Stimulated activated CD4-positive, alpha-beta T cell treated with anti-CD3 and anti-CD28 coated beads, Interleukin-2, amount 100 ng/mL, for 24 hours (primary cell): ENCODE measurements at places on chromosomes 1 and 21.

DNA sequence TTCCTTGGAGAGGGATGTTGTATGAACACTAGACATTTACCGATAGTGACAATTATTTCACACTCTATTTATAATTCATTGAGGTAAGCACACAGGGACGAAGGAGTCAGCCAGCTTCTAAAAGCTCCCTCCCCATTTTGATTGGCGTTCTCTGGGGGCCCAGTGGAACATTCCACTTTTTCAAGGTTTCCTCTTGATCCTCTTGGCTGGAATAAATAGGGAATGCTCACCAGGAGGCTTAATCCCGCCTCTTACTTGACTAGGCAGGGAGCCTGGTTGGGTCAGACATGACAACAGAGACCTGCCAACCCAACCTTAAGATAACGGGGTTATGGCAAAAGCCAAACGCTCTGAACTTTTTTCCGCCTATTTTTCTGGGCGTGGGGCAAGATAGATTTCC, 974 bp downstream of the ACTN2 start:
- DNase-seq: no peak

DNA sequence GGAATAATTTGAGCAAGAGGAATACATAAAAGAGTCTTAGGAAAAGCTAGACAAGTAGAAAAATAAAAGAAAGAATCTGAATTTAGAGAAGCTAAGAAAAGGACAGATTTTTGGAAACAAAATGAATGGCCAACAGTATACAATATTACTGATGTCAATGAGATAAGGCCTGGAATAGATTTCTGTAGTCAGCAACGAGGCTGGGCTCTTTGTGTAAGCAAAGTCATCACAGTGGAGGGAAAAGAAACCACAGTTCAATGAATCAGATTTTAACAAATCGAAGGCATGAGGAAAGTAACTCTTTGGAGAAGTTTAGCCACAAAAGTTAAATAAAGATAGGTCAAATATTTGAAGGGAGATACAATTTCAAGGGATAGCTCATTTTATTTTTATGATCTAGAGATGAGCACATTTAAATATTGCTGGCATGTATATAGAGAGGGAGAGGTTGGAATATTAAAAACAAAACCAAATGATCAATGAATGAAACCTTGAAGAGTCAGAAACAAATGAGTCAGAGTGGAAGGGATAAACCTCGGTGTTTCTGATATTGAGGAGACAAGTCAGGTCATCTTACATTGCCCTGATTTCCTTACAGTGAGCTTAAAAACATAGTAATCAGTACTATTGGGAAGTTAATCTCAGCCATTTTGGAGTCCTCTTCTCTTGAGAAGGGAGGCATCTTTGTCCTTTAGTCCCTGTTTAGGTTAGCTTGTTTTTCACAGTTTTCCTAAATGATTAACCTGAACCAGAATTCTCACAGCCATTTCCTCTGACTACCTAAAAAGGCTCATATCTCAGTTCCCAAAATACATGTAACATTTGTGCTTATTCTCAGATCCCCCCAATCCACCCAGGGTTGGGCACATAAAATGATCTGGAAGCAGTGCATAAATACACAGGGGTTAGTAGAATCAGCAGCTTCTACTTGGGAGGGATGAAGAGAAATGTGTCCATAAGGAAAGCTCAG, 620.0 kb upstream of the B3GALT2 start:
- no peak for DNase-seq

DNA sequence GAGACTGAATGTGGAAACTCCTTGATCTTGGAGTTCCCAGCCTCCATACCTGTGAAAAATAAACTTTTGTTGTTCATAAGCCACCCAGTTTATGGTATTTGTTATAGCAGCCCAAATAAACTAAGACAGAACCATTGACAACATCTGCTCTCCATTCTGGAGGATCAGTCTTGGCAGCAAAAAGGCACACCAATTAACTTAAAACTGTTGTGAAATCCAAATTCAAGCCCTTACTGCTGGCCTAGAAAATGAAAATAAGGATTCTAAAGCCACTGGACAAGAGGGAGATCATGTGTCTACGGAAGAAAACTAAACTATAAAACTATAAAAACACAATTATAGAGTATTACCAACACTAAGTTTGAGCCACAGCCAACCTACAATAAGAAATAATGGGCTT, 172.1 kb upstream of the RNPC3 start:
- DNase-seq: no peak

DNA sequence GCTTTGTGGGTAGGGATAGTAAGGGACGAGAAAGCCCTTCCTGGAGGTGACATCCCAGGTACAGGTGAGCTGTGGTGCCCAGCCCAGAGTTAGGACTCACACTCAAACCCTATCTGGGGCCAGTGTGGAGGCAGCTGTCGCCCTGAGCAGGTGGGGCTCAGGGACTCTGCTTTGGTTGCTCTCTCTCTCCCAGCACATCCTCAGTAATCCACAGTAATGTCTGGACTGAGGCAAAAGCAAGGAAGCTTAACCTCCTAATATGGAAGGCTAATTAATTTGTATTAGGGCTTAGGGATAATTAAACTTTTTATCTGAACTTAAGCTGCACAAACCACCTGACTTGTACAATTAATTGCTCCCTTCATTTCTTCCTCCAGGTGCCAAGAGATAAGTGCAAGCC, 38.2 kb downstream of the DDX20 start:
- no peak for DNase-seq

DNA sequence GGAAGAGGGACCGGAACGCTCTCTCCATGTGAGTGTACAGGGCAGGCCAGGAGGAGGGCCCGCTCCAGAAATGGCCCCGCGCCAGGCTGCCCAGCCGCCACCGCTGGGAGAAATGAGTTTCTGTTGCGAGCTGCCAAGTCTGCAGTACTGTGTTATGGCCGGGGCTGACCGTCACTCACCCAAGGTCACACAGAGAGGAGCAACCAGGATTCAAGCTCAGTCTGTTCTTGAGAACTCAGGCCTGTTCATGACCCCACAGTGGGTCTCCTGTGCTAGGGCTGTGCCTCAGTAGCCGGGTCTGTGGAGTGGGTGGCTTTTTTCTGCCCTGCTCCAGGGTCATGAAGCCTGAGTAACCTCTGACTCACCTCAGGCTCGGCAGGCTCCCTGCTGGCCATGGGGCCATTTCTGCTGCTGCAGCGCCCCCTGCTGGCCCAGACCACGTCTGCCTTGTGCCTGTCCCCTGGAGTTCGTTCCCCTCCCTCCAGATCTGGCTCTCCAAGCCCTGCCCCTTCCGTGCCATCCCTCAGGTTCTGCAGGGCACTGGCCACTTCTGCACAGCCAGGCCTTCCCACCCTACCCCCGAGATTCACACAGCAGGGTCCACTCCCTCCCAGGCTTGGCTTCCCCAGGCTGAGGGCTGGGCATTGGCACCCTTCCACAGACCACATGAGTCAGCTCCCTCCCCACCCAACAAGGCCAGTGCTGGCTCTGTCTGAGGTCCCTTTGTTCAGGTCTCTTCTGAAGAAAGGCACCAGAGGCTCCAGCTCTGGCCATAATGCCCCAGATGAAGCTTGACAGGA, 51.8 kb downstream of the EDN2 start:
- DNase-seq: peak; percentile 78

DNA sequence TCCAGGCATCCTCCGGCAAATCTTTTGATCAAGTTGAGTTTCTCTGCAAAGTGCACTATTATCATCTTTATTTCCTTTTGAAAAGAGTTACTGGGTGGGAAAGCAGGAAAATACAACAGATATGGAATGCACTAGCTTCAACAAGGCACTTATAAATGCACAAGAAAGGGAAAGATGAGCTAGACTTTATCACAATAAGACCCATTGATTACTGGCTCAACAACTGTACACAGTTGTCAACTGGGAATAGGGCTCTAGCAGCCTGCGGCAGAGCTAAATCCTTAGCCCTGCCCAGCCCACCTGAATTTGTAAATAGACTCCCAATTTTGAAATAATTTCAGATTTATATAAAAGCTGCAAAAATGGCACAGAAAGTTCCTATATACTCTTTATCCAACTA, 111.4 kb downstream of the CSMD2 start:
- no peak for DNase-seq

DNA sequence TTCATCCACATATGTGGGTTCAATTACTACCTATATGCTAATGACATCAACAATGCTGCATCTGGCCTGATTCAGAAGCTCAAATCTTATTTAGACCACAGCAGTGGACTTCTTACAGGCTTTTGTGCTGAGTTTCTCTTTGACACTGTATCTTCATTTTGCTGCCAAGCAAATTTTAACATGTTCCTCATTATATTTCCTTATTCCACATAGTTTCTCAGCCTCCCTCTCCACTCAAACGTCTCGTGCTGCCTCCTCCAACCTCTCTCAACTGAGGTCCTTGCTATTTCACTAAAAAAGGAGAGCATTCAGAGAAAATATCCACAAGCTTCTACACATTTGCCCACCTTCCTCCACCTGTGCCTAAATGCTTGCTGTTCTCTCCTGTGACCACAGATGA, 6.5 kb downstream of the TDRKH start:
- DNase-seq: no peak

- DNase-seq: no peak
These were observed 52.7 kb downstream of the VWA5B1 start for GRCh38 chr1:20343149-20343937.

GRCh38 chr1:165114022-165114888, 242.3 kb downstream of the LMX1A start:
- no peak for DNase-seq

DNA sequence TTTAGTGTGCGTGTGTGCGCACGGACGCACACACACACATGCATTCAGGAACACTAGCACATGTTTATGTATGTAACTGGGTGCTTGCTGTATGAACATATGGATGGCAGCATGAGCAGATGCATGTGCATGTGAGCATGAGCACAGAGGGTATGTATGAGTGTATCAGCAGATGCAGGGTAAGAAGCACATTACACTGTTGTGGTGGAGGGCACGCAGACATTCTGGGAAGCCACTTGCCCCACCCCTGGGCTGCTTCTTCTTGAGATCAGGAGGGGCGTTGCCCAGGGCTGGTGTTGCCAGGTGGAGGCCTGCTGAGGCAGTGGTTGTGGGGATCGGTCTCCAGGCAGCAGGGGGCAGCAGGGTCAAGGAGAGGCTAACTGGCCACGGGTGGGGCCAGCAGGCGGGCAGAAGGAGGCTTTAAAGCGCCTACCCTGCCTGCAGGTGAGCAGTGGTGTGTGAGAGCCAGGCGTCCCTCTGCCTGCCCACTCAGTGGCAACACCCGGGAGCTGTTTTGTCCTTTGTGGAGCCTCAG, 3.9 kb upstream of the P3R3URF start:
- no peak for DNase-seq

- DNase-seq: no peak
These were observed 18.3 kb downstream of the ZBED6 start for GRCh38 chr1:203813581-203814341.

GRCh38 chr21:15735409-15735808, 5.6 kb downstream of the USP25 start:
- no peak for DNase-seq

DNA sequence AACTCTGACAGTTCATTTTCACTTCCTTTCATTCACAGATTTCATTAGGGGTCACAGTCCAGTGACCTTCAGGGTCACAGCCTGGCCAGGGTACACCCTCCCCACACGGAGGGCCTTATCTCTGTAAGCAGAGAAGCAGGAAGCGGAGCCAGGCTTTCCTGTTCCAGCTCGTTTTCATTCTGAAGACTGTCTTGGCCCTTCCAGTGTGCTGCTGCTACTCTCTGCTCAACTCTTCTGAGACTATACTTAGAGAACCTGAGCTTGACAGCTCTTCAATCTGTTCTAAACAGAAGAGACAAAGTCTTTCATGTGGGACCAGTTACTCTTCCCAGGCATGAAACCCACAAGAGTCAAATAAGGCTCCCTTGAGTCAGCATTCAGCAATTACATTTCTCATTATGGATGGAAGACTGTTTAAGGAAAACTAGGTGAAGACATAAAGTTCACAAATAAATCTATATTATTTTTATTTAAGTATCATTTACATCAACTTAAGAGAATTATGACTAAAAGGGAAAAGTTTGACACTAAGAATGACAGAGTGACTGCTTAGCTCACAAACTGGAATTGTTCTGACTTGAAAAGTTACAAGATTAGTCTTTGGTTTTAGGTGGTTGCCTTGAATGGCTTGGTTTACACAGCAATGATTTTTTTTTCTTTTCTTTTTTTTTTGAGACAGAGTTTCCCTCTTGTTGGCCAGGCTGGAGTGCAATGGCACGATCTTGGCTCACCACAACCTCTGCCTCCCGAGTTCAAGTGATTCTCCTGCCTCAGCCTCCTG, 4.8 kb upstream of the TDRD10 start:
- no peak for DNase-seq

GRCh38 chr21:17900281-17900989, 81.3 kb upstream of the C21orf91 start:
- no peak for DNase-seq

GRCh38 chr1:87220993-87221392, 107.7 kb upstream of the LMO4 start:
- DNase-seq: no peak

DNA sequence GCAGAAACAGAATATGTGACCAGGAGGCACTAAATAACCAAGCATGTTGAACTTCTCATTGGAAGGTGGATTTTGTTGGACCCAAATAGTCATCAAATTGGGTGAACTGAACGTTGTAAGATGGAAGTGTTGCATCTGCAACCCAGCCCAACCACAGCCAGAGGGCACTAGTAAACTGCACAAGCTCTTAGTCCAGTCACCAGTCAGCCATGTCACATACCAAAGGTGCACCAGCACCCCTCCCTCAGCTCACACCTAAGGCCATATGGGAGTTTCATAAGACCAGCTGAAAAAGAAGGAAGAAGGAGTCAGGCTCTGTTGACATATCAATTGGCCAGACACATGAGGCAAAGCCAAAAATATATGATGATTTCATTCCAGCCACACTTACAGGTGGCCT, 481.7 kb upstream of the NR5A2 start:
- DNase-seq: no peak

- DNase-seq: no peak
These were observed 720.2 kb downstream of the LTN1 start for GRCh38 chr21:28272272-28272992.

DNA sequence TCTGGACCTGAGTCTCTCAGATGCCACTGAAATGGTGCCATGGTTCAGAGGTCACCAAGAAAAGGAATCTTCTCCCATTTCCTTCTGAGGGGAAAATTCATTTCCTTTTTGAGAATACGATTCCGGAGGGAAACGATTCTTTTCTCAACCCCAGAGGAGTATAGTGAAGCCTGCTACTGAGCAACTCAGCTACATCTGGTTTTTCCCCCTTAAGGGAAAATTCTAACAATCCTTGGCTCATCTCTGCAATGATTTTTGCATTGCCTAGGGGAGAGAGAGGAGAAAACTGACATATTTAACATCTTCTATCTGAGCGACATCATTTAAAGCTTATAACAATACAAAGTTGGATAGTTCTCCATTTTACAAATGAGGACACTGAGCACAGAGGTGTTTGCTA, 22.4 kb upstream of the KANK4 start:
- DNase-seq: no peak

- no peak for DNase-seq
These were observed 16.9 kb upstream of the MAP10 start for GRCh38 chr1:232788235-232788872.

DNA sequence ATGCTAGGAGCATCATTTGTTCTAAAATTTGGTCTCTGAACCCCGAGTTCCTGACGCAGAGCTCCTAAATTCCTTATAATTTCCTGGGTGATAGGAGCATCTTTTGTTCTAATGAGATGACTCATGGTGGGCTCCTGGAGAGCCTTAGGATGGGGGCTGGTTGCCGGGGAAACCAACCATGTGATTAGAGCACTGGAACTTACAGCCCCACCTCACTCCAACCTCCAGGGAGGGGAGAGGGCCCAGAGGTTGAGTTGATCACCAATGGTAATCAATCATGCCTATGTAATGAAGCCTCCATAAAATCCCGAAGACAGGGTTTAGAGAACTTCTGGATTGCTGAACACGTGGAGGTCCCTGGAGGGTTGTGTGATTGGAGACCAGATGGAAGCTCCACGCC, 7.7 kb downstream of the SHISAL2A start:
- DNase-seq: no peak
